ENCODE measurements at places on chromosomes 2 and 18. TPM values are rescaled to one million over a fixed set of nuclear protein-coding genes. Genes with fewer than 3 reads are reported as not detected.

IL1RL1 gene
- total RNA-seq, result 27.8 TPM

CLASP1 gene
- total RNA-seq, result 98.7 TPM

CASP8 gene
- total RNA-seq, result 21.3 TPM

- no peak overlapping the region for H3K4me3 ChIP-seq
- no peak overlapping the region for H3K27ac ChIP-seq
- no peaks in the 10 kb centered on the region for H3K36me3 ChIP-seq
Observed at GRCh38 chr2:206918263-206918662, 21.1 kb upstream of the CPO start.

DNA sequence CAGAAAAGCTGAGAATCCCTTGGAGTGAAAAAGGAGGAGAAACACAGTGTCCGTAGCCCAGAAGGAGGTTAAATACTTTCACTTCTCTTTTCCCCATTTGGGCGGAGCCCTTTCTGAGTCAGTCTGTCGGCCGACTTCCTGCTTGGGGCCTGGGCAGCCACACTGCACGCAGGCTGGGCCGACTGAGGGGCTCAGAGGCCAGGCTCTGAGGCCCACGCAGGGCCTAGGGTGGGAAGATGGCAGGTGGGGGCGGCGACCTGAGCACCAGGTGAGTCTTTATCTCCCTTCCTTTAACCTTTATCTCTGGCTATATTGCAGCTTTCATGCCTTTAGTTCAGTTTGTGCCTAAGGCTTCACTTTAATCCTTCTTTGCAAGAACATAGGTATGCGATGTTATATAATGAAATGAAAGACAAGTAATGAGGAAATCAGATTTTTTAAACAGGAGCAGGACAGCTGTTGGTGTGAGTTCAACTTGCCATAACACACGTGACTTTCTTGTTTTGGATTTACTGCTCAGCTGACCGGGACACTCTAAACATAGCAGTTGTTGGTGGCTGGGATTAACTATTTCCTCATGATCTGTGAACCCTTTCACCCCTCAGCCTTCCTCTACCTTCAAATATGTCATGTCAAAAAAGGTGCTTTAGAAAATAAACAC is at the start of gene SP100:
TSS of gene SP100 (plus strand) at position 141 of the 661 bp plus-strand sequence. CDS start at position 237, 96 bp downstream.
- H3K36me3 ChIP-seq, result no peaks in the 10 kb centered on the region
- peak within 1 kb of the TSS; percentile 97 for H3K27ac ChIP-seq
- H3K27me3 ChIP-seq, result no peaks in the 10 kb centered on the region

GRCh38 chr2:84807063-84807485 is 73.8 kb downstream of the TRABD2A start:
- peak overlapping the region; percentile 63 for H3K27ac ChIP-seq
- DNase-seq, result no peak
- H3K4me3 ChIP-seq, result no peak overlapping the region
- no peaks in the 10 kb centered on the region for H3K27me3 ChIP-seq
- no peaks in the 10 kb centered on the region for H3K36me3 ChIP-seq

DNA sequence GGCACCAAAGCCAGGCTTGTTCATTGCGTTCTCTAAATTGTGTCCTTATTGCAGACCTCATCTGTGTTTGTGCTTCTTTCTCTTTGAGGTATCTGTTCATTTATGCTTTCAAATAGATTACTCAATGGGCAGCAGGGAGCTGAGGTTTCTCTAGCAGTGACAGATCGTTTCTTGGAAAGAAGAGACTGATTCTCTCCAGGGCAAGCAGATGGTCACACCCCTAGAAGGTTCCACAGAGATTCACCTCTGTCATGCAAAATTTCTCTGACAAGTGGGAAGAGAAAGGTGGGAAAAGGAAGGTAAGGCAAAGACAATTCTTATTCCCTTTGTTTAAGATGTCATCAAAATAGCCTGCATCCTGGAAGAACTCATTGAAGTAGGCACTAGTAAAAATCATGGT is 14.0 kb downstream of the DLGAP1 start:
- DNase-seq, result no peak
- H3K4me3 ChIP-seq, result no peak overlapping the region
- no peak overlapping the region for H3K27ac ChIP-seq
- no peaks in the 10 kb centered on the region for H3K27me3 ChIP-seq
- no peaks in the 10 kb centered on the region for H3K36me3 ChIP-seq
- H3K4me1 ChIP-seq, result no peaks in the 10 kb centered on the region

GRCh38 chr2:99727199-99727598 is 237.4 kb upstream of the REV1 start:
- no peaks in the 10 kb centered on the region for H3K27me3 ChIP-seq
- no peak overlapping the region for H3K4me3 ChIP-seq
- no peaks in the 10 kb centered on the region for H3K36me3 ChIP-seq
- H3K4me1 ChIP-seq, result no peaks in the 10 kb centered on the region

Measured in breast epithelium (tissue), 4 donors.